ENCODE measurements at places on chromosomes 2 and 18.

DNA sequence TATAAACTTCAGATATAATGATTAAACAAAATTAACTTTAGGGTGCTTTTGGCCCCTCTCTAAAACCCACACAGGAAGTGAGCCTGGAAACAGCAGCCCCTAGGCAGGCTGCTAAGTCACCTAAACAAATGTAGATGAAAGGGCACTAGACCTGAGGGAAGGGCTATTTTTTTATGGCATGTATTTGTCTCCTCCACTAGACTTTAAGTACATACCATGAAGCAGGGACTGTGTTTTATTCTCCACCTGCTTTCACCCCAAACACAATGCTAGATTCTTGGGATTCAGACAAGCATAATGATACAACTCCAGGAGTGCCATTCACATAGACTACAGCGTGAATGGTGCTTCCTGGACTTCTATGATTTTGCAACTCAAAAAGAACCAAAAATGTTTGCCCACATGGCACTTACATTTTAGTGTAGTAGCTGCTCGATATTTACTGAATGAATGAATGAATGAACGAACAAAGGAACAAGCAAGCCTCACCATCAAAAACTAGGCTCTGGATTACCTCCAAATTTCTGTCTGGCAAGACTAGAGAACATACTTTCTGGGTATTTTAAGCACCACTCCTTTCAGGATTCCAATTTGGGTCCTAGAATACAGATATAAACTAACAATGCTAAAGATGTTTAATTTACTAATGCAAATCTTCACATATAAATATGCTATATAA lies 10.1 kb downstream of the ATAD2B start:
- DNase-seq, result no peak

DNA sequence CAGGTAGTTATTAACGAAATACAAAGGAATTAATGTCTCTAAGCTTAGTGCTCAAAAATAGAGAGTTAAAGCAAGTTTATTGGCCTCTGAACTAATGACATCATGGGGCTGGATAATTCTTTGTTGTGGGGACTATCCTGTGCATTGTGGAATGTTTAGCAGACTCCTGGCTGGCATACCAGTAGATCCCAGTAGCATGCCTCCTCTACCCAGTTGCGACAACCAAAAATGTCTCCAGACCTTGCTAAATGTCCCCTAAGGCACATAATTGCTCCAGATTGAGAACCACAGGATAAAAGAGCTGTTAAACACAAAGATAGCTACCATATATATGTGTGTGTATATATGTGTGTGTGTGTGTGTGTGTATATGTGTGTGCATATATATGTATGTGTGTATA lies 194.5 kb downstream of the ERBB4 start:
- DNase-seq, result no peak

DNA sequence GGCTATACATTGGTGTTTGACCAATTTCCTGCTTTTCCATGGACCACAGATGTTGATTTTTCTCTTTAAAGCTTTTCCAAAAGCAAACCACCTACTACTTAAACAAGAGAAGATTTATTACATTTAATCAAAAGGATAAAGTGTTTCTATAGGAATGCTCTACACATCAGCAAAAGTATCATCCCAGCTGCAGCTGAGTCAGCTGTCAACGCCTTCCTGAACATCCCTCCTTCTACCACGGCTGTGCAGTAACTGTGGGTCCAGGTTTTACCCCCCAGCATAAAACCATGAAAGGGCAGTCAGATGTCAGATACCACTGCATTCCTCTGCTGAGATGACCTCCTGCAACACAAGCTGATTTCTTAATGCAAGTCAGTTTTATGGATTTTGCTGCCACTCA lies 524.5 kb upstream of the MEX3C start:
- DNase-seq, result no peak

GRCh38 chr2:128772671-128773070 lies 454.0 kb upstream of the HS6ST1 start:
- DNase-seq, result no peak

DNA sequence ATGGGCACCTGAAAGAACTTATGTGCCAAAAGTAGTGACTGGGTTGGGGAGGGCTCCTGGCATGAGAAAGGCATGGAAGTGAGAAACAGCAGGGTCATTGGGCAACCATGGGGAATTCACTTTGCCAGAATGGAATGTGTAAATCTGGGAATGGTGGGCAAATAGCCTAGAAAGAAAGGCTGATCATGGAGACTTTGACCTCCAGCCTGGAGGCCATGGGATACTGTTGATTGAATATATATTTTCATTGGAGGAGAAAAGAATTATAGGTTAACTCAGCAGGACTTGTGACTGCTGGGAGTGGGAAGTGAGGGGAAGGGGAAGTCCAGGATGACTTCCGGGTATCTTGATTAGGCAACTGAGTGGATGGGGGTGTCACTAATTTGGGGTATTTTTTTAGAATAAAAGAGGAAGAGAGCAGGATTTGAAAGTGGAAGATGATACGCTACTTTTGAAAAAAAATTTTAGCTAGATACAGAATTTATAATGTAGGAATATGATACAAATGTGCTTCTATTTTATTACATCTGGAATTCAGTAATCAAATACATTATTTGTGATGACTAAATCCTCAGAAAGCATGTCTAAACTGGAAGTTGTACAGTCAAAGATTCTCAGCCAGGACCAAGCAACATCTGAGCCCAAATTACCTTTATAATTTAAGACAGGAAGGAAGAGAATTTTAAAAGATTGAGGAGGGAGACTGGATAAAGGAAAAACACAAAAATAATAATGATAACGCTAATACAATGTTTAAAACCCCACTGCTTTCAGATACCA lies 116.2 kb downstream of the GATA6 start:
- no peak for DNase-seq

- no peak for DNase-seq
Observed at GRCh38 chr2:172299741-172300140, 127.6 kb upstream of the ITGA6 start.

- DNase-seq, result no peak
Observed at GRCh38 chr2:44169155-44169898, 652 bp downstream of the PPM1B start.

- no peak for DNase-seq
Observed at GRCh38 chr2:23703583-23704385, 223.1 kb downstream of the ATAD2B start.

- DNase-seq, result no peak
Observed at GRCh38 chr2:205984381-205984780, 101.6 kb downstream of the INO80D start.

DNA sequence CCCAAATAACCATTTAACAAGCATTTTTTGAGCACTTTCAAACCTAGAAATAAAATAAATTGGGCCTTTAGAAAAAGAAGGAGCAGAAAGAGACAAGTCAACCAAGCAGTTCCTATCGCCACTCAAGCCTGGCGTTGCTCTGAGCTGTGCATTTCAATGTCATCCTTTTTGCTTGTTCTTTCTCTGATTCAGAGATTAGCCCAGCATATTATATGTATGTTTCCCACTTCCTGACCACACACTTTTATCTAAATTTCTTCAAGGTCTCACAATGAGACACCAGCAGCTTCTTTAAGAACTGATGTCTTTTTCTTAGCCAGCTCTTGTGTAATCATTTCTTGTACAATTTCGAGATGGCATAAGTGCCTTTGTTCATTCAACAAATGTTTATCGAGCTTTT lies 344.5 kb upstream of the ID2 start:
- peak; percentile 8 for DNase-seq

DNA sequence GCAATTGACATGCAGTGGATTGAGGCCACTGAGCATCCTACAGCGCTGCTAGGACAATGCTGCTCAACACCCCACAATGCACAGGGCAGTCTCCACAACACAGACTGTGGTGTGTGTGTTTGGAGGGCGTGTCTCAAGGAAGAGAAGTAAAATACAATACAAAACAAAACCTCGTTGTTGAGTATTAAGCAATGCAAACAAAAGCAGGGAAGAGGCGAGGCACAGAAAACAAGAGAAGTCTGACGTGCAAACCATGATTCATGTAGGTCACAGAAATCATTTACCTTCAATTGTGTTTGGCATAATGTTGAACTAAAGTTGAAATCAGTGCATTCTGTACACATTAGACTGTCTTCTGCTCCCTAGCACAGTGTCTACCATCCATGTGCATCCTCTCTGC lies 260.9 kb downstream of the PHLPP1 start:
- no peak for DNase-seq

- DNase-seq, result no peak
Observed at GRCh38 chr18:21857871-21858270, 117.3 kb downstream of the MIB1 start.

DNA sequence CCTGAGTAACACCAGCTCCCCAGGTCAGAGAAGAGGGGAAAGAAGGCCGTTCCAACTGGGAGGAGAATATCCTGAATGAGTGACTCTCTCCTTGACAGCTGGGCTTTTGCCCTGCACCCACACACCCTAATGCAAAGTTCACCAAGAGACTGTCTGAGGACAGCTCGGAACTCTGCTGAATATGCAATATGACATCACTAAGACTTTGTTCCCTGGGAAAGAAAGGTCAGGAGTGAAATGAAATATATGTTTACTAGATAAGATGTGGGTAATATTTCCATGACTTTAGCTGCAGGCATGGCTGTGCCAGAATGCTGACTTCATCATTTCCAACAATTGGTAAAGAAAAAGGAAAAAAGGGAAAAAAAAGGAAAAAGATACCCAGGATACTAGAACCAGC lies 488.2 kb upstream of the RAB6C start:
- no peak for DNase-seq

- DNase-seq, result no peak
Observed at GRCh38 chr2:152354069-152354755, 19.2 kb downstream of the FMNL2 start.

DNA sequence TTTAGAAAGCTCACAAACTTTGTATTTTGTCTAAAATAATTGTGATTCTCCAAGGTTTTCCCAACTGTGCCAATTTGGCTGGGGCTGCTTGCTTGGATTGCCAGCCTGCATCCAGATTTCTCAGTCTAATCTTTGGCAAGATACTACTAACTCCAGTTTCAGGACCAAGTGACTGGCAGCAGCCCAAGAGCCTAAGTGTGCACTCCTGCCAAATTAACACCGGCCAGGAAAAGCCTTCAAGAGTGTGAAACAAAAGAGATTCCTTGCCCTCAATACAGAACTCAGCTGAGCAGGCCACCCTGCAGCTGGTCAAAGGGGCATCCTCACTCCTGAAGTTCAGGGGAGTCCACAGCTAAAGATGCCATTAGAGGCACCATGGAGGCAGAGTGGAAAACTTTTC lies 589.0 kb upstream of the ACVR2A start:
- no peak for DNase-seq

DNA sequence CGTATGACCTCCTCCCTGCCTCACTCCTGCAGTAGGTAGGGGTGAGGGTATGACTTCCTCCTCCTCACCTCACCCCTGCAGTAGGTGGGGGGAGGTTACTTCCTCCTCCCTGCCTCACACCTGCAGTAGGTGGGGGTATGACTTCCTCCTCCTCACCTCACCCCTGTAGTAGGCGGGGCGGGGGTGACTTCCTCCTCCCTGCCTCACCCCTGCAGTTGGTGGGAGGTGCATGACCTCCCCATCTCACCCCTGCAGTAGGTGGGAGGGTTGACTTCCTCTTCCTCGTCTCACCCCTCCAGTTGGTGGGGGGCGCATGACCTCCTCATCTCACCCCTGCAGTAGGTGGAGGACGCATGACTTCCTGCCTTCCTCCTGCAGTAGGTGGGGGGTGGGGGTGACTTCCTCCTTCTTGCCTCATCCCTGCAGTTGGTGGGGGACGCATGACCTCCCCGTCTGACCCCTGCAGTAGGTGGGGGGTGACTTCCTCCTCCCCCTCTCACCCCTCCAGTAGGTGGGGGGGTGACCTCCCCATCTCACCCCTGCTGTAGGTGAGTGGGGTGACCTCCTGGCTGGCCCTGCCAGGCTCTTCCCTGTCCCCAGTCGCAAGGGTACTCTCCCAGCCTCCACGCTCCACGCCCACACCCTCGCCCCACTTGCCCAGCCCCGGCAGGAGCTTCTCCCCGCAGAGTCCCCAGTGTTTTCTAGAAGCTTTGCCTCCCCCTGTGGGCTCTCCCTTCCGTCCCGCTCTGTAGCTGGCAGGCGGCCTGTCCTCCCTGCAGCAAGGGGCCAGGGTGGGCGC lies 39.3 kb downstream of the TSHZ1 start:
- no peak for DNase-seq

GRCh38 chr2:197138506-197138905 lies 172.1 kb downstream of the ANKRD44 start:
- no peak for DNase-seq

DNA sequence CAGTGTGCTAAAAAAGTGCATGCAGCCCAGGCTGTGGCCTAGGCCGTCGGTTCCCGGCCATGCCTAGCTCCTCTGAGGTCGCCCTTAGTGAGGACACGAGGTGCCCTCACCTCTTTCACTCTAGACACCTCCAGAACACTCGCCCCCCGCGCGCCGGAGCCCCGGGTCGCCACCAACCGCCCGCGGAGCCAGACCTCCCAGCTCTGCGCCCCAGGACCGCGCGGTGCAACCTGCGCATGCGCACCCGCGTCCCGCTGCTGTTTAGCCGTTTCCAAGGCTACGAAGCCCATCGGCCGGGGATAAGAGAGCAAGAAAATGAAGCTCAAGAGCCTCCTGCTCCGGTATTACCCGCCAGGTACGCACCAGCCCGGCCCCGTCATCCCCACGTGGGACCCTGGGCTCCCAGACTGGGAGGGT lies at the start of gene DAW1:
TSS of gene DAW1 (plus strand) at position 257 of the 417 bp plus-strand sequence. CDS start at position 316, 59 bp downstream.
- DNase-seq, result peak; percentile 9

GRCh38 chr2:107775791-107776190 lies 50.9 kb upstream of the RGPD4 start:
- DNase-seq, result no peak
